ENCODE measurements at places on chromosomes 16 and 17.

DNA sequence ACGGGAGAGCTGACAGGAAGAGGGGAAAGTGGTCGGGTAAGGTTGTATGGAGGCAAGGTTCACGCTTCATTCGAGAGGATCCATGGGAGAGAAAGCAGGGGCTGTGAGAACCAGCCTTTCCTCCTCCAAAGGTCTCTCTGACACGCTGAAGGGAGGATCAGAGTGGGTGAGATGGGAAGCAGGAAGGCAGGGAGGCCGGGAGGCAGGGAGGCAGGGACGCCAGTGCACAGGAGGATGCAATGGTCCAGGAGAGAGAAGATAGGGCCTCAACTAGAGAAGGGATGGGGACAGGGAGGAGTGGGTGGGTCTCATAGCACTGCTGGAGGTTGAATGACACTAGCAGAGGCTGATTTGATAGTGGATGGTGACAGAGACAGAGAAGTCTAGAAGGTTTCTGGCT lies 54.1 kb downstream of the PIMREG start:
- DNase-seq: no peak

- no peak for DNase-seq
These were observed 7.5 kb upstream of the UMOD start for GRCh38 chr16:20359997-20360396.

DNA sequence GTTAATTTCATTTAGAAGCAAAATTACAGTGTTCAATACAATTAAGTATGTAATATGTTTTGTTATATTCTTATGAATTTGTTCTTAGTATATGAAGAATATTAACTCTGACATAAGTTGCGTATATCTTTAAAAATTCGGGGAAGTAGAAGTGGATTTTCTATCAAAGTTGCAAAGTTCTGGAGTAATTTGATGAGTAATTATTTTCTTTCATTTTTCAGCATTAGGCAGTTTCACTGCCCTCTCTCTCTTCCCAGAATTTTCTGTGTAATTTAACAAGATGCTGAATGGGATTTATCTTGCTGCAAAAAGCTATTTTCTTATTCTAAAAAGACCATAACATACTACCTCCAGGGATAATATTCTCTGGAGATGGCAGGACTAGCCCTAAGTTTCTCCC lies 8.9 kb upstream of the CCL18 start:
- no peak for DNase-seq

GRCh38 chr17:47978324-47978723 lies 7.4 kb downstream of the CDK5RAP3 start:
- DNase-seq: no peak

DNA sequence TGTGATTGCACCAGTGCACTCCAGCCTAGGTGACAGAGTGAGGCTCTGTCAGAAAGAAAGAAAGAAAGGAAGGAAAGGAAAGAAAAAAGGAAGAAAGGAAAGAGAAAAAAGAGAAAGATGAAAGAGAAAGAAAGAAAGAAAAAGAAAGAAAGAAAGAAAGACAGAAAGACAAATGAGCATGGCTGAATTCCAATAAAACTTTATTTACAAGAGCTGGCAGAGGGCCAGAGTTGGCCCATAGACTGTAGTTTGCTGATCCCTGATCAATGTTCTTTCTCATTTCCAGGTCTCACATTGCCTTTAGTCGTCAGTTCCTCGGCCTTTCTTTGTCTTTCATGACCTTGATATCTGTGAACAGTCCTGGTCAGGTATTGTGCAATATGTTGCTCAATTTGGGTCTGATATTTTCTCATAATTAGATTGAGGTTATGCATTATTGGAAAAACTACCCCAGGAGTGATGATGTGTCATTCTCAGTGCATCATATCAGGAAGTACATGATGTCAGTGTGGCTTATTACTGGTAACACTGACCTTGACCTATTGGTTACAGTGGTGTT lies 68.5 kb upstream of the MED9 start:
- no peak for DNase-seq

DNA sequence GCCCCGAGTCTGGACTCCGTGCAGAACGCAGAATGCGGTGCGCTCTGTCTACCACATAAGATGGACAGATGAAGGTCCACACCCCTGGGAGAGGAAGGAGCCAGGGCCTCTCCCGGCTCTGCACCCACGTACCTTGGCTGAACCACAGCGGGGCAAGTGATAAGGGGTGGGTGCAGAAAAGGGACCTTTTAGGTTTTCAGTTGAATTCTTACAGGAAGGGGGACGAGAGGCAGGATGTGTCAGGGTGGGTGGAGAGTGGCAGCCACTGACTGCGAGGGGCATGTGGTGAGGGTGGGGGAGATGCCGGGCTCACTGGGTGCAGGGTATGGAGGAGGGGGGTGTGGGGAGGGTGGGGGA lies 372 bp downstream of the CD300A start:
- no peak for DNase-seq

- no peak for DNase-seq
These were observed 8.6 kb downstream of the CHMP6 start for GRCh38 chr17:81000334-81000630.

GRCh38 chr17:16286947-16287562 lies 66.2 kb downstream of the CENPV start:
- DNase-seq: no peak

DNA sequence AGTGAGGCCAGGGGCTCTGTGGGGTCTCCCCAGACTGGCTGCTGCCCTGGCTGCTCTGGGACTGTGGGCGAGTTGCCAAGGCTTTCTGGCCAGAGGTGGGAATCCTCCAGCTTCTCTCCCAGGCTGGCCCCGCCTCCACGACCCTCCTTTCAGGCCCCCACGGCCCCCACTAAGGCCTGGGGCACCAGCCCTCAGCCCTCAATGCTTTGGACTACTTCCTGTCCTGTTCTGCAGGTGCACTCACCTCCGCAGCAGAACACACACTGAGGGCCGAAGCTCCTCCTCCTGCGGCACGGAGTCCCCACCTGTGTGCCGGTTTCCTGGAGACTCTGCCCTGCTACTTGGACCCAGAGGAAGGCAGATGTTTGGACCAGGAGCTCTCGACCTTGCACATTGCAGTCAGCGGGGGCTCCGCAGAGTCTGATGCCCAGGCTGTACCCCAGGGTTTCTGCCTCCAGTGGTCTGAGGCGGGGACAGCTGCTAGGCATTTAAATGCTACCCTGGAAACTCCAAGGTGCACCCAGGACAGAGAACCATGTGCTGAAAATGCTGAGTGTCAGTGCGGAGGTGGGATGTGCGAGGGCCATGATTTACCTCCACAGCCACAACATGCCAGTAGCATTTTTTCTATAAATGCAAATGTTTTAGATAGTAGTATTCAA lies 223.8 kb downstream of the IRF8 start:
- no peak for DNase-seq
